ENCODE measurements at places on chromosomes 12 and 14. TPM values are rescaled to one million over a fixed set of nuclear protein-coding genes. Genes with fewer than 3 reads are reported as not detected.

- H3K27me3 ChIP-seq = no peaks in the 10 kb centered on the region
- H3K4me3 ChIP-seq = no peak overlapping the region
- no peak overlapping the region for H3K27ac ChIP-seq
- H3K36me3 ChIP-seq = peaks cover 69% of the 10 kb centered on the region
- no peaks in the 10 kb centered on the region for H3K4me1 ChIP-seq
These were observed 47.1 kb downstream of the UTP20 start for GRCh38 chr12:101327051-101327450.

The TAS2R50 gene
- 1.2 TPM for total RNA-seq

- no peaks in the 10 kb centered on the region for H3K36me3 ChIP-seq
- no peak overlapping the region for H3K4me3 ChIP-seq
- H3K27me3 ChIP-seq = no peaks in the 10 kb centered on the region
These were observed 52.1 kb downstream of the GSC start for GRCh38 chr14:94717808-94718207.

DNA sequence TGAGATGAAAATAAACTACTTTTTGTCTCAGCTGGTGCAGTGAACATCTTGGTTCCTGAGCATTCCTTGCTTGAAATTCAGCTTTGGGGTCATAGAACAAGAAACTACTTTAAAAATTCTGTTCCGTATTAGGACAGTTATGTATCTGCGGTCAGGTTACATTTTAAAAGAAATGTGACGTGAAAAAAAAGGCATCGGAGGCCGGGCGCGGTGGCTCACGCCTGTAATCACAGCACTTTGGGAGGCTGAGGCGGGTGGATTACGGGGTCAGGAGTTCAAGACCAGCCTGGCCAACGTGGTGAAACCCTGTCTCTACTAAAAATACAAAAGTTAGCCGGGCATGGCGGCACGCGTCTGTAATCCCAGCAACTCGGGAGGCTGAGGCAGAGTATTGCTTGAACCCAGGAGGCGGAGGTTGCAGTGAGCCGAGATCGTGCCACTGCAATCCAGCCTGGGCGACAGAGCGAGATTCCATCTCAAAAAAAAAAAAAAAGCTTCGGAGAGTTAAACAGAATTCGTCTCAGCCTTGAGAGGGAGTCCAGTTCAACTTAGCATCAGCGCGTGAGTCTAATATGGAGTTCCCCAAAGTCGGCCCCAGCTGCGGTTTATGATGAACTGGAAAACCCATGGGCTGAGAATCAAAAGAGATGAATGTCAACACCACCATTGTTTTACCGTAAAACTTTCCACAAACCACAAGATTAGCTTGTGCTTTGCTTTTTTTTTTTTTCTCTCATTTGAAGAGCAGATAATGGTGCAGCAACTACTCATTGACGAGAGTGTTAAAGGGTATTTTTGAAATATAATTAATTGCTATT, 2.1 kb upstream of the SLC2A13 start:
- H3K4me1 ChIP-seq = peaks cover 45% of the 10 kb centered on the region
- H3K27ac ChIP-seq = peak overlapping the region; percentile 73
- DNase-seq = no peak
- no peaks in the 10 kb centered on the region for H3K36me3 ChIP-seq

The KRT85 gene
- total RNA-seq = not detected

Measured in activated B cell treated with CpG ODN at 0.5 μM for 24 hours (primary cell).